ENCODE measurements at places on chromosomes 1 and 21.

DNA sequence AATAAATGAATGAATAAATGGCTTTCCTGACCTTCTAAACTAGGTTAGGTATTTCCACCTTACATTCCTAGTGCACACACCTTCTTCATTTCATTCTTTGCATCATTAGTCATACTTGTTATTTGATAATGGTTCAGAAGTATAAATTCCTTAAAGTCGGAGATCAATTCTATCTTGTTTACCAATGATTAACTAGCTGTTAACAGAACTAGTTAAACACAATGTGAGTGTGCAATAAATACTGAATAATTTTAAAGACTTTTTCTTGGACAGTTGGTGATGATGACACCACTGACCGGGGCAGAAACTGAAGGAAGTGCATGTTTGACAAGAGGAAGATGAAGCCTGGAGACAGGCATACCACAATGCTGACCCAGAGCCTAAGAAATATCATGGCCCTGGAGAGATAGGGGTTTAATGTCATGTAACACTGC lies 207.1 kb upstream of the DEPDC1 start:
- DNase-seq = no peak

DNA sequence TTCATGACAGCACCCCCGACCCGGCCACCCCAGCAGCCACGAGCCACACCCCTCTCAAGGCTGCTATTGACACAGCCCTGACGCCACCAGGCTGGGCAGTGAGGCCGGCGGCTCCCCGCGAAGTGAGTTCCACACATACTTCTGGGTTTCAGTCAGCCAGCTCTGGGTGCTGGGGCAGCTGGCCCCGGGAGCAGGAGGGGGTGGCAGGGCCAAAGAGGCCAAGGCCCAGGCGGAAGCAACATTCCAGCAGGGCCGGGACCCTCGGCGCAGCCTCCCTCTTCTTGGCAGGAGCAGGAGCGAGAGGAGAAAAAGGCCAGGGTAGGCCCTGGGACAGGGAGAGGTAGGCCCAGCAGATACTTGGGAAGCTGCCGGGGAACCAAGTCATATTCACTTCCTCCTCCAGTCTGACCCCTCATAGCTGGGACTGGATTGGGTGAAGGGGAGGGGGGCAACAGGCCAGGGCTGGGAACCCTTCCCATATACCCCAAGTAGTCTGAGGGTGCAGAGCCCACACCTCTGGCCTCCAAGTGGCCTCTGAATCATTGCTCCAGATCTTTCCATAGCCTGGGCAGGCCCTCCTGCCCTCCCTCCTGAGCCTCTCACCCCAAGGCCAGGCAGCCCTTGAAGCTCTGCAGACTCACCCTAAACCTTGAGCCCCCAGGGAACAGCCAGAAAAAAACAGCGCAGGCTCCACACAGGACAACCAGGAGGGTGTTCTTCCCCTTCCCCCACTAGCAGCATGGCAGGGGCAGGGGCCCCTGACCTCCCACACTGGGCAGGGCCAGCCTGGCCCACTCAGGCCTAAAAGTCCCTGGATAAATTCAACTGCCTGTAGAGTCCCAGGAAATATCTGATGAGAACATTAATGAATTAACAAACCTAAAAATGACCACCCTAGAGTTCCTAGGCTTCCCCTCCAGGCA lies 5.7 kb downstream of the HSPG2 start:
- DNase-seq = no peak

DNA sequence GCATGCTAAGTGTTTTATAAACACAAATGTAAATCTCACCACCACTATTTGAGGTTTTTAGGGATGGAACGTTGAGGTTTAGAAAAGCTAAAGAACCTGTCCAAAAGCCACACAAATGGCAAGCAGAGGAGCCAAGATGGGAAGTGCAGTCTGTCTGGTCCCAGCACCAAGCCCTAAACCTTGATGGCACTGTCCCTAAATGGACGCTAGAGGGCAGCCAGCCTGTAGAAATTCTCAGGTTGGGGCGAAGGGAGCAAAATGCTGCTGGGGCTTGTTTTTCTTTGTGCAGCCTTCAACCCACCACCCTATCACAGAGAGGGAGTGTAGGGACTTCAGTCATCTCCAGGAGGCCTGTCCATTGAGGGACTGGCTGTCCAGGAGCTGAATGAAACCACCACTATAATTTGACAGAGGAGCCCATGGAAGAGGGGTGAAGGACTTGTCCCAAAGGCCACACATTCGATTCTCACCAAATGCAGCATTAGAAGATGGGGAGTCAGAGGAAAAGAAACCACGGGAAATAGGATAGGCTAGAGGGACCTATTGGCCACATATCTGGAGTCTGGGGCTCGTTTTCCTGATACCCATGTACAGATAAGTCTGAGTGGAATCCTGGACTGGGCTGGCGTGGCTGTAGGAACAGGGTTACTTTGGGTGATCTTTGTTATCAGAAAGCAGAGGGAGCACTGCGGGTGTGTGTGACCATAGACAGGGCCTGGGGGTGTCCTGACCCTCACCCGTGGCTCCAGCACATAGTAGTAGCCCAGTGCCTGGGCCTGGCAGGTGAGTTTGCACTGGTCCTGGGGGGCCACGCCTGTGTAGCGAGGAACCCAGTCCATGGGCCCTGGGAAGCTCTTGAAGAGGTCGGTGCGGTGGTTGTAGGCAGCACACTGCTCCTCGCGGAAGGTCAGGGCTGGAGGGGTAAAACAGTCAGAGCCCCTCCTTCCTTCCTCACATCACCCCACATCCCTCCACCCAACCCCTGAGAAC lies 6.1 kb downstream of the ADAMTS4 start:
- DNase-seq = peak; percentile 22

DNA sequence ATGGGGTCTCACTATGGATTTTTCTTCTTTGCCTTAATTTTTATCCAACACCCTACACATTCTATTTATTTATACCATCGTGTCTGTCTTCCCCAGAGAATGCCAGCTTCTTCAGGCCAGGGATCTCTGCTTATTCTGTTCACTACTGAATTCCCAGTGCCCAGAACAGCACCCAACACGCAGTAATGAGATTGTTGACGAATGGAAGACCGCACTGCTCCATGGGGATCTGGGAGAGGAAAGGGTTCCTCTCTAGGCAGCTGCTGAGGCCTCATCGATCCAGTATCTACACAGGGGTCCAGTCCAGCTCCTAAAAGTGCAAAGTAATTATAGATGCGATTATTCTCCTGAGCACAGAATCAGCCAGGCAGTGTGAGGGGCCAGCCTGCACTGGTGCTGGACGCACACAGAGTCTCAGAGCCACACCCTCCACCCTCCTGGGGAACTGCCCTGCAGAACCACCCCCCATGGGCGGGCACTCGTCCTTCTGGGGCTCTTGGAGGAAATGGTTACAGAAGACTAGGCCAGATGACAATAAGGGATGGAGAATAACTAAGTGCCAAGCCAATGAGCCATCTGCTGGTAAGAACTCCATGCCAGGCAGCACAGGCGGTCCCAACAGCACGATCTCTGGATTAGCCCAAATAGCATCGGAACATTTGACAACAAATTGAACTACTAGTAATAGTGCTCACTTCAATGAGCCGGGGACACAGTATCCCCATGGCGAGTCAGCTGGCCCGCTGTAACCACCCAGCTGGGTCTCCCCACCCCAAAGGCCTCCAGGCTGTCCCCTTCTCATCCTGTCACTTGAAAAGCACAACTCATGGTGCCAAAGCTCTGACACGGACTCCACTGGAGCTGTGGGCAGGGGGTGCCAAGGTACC lies 1.7 kb upstream of the PDE9A start:
- no peak for DNase-seq
